AML-193 (cell line): ENCODE measurements at places on chromosomes 1 and 21.

- DNase-seq, result no peak
Observed at GRCh38 chr1:106995970-106996369, 60.5 kb upstream of the PRMT6 start.

DNA sequence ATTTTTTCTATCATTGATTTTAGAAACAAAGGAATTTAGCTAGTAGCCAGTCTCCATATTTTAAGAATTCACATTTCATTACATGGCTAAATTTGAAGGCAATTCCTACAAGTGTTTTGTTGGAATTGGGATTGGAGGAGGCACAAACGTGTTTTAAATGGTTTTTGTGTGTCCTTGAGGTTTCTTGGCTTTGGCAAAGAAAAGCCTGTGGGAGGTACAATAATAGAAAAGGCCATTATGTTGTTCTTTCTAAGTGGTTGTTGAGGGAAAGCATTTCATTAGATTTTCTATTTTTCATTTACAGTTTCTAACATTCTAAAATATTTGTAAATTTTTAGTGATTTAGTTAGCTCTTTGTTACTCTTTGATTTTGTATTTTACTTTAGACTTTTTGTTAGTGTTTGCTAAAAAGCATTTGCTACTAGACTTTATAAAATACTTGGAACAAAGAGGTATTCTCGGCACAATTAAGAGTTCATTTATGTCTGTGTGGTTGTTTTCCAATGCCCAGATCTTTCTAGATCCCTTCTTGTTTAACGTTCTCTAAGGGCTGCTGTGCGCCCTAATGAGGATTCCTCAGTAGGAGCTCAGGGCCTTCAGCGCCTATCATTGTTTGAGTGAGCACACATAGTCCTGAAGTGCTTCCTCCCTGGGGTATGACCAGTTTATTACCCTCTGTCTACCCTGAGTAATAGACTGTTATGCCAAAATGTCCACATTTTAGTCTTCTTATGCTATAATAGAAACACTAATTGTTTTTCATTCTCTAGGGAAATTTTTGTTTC lies 70.0 kb upstream of the KIAA1614 start:
- no peak for DNase-seq

DNA sequence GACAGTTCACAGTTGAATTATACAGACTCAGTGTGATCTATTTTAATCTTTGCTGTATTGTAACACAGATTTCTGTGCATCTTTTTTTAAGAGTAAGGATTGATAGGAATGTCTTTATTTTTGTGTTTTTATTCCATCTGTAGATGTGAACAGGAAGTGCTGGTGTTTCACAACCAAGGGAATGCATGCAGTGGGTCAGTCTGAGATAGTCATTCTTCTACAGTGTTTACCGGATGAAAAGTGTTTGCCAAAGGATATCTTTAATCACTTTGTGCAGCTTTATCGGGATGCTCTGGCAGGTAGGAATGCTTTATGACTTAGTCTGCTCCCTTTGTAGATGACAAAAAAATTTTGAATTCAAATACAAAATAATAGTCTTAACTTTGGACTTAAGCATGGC lies 84.5 kb downstream of the CC2D1B start:
- DNase-seq, result no peak

DNA sequence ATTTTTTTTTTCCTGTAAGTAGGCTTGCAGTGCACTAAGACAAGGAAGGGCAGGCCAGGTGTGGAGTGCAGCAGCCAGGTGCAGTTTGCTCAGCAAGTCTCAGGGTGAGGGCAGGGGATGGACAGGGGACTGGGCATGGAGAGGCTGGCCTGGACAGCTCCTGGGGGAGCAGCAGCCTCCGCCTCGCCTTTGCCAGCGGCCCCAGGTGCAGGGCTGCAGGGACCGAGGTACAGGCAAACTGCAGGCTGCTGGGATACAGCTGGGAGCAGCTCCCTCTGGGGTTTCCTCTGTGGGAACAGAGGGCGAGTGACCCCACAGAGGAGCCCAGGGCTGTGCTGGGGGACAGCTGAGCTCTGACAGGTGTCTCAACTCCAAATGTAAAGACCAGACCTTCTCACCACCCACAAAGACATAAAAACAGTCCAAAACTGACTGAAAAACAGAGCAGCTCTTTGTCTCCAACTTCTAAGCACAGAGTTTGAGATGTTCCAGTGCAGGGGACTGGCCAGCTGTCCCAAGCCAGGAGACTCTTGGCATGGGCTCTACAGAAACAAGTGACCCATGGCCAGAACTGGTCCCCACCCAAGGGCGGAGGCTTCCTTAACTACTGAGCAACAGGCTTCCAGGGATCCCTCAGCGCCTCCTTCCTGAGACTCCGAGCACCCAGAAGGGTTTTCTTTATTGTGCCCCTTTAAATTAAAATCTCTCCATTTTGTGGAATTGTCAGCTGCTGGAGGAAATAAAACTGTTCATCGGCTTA lies 27.7 kb upstream of the AJAP1 start:
- DNase-seq, result no peak

DNA sequence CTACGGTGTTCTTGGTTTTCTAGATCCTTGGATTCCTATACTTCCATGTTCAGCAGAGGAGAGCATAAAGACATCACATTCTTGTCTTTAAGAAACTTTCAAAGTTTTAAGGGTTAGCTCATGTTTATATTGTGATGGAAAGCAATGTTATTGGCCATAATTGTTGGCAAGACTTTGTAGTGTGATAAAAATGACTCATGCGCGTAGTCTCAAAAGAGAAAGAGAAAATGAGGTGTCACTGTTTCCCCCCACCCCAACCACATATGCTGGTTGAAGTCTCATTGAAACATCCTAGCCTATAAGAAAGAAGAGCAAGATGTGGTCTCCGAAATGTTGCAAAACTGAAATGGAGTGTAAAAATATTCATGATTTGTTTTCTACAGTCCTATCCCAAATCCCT lies 348.8 kb downstream of the PTBP2 start:
- DNase-seq, result no peak

GRCh38 chr21:39581414-39581813 lies 31.3 kb upstream of the B3GALT5 start:
- DNase-seq, result no peak

- no peak for DNase-seq
Observed at GRCh38 chr21:26836528-26836927, 8.7 kb downstream of the ADAMTS1 start.

- DNase-seq, result no peak
Observed at GRCh38 chr1:67469431-67469830, 39.2 kb upstream of the SERBP1 start.

- no peak for DNase-seq
Observed at GRCh38 chr1:64915381-64916274, 50.7 kb downstream of the JAK1 start.

- no peak for DNase-seq
Observed at GRCh38 chr1:165858364-165858823, 31.0 kb downstream of the UCK2 start.

GRCh38 chr1:229759586-229759985 lies 133.5 kb downstream of the URB2 start:
- DNase-seq, result no peak

- DNase-seq, result no peak
Observed at GRCh38 chr1:89800718-89801117, 20.1 kb upstream of the LRRC8D start.

- no peak for DNase-seq
Observed at GRCh38 chr1:160326418-160326817, 16.6 kb downstream of the COPA start.
